ENCODE measurements at places on chromosomes 12 and 14.
A peak's percentile ranks its signal among the peaks of the same experiment; 100 is the strongest.

- H3K36me3 ChIP-seq: peaks cover 44% of the 10 kb centered on the region
- DNase-seq: no peak
- no peaks in the 10 kb centered on the region for H3K27me3 ChIP-seq
These were observed 18.1 kb downstream of the RAB21 start for GRCh38 chr12:71772735-71773134.

DNA sequence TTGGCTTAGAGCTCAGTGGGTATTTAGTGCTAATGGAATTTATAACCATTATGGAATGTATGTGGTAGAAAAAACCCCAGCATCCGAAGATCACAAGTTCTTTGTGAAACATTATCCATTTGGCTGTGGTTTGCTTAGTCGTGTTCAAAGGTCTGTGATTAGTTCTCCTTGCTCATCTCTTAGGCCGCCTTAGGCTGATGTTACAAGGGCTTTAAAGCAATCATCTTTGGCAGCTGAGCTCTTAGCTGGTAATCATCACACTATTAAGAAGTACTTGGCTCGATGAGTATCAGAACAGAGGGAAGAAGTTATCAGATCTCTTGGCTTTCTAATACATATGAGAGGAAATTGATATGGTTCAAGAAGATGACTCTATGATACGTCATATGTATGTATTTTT is 124.1 kb upstream of the E2F7 start:
- H3K27me3 ChIP-seq: no peaks in the 10 kb centered on the region
- no peak overlapping the region for H3K4me3 ChIP-seq
- no peaks in the 10 kb centered on the region for H3K36me3 ChIP-seq

GRCh38 chr12:10362325-10362724 is 27.5 kb downstream of the KLRK1 start:
- peaks cover 8% of the 10 kb centered on the region for H3K4me1 ChIP-seq
- DNase-seq: no peak
- H3K4me3 ChIP-seq: no peak overlapping the region
- peaks cover 2% of the 10 kb centered on the region for H3K36me3 ChIP-seq
- H3K27ac ChIP-seq: no peak overlapping the region

DNA sequence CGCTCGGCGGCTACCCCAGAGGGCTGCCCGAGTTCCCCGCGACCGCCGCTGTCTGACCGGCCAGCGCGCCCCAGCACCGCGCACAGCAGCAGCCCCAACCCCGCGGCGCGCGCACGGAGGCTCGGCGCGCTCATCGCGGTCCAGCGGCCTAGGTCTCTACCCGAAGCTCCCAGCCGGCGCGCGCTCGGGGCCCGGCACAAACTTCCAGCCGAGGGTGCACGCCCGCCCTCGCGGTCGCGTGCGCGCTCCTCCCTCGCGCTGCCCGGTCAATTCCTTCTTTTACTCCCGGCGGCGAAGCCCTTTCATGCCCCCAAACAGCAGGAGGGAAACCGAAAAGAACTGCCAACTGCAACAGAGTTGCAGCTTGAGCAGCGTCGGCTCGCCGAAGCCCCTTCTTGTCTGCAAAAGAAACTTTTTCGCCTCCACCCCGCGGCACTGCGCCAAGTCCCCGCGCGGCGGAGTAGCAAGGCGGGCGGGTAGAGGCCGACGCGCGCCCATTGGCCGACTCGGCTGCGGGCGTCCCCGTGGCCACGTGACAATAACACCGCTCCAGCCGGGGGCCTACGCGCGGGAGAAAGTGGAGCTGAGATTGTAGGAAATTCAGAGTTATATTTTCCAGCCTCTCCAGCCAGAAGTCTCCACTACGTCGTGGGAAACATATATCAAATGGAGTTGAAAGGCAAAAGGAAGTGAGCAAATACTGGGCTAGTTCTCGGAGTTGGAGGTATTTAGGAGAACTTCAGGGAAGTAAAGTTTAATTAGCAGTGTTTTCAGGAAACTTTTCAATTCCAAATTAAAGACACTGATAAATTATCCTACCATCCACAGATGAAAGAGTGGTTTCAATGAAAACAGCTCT is at the start of gene LRIG3:
Gene LRIG3 (minus strand): TSS at position 403 of the 859 bp plus-strand sequence. CDS start 269 bp downstream, at position 134.
- peaks cover 26% of the 10 kb centered on the region for H3K27me3 ChIP-seq
- no peak within 1 kb of the TSS for H3K27ac ChIP-seq
- H3K36me3 ChIP-seq: no peaks in the 10 kb centered on the region
- H3K4me1 ChIP-seq: peaks cover 3% of the 10 kb centered on the region

GRCh38 chr12:122875590-122876220 is 20.2 kb downstream of the VPS37B start:
- peak overlapping the region; percentile 61 for H3K27ac ChIP-seq
- peaks cover 41% of the 10 kb centered on the region for H3K36me3 ChIP-seq
- DNase-seq: peak; percentile 23
- H3K4me3 ChIP-seq: no peak overlapping the region

- H3K36me3 ChIP-seq: peaks cover 48% of the 10 kb centered on the region
- no peak overlapping the region for H3K27ac ChIP-seq
- no peaks in the 10 kb centered on the region for H3K27me3 ChIP-seq
- H3K4me3 ChIP-seq: no peak overlapping the region
- peaks cover 9% of the 10 kb centered on the region for H3K4me1 ChIP-seq
These were observed 29.1 kb downstream of the MTHFD1 start for GRCh38 chr14:64417055-64417770.

DNA sequence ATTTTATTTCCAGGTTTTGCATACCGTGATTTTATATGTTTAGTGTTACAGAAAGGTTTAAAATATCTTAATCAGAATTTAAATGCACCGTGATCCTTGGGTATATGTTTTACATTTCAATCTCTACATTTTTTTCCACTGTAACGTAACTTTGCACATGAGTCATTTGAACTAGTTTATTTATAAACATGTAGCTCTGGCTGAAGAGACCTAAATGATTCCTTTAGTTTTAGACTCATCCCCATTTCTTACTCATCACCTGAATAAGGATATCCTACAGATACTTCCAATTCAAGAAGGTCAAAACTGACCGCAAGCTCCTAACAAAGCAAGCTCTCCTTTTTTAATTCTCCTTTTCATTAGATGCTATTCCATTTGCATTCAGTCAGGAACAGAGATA is 42.7 kb upstream of the SLC6A15 start:
- H3K4me1 ChIP-seq: no peaks in the 10 kb centered on the region
- no peaks in the 10 kb centered on the region for H3K36me3 ChIP-seq
- H3K27ac ChIP-seq: no peak overlapping the region
- no peak for DNase-seq
- no peak overlapping the region for H3K4me3 ChIP-seq

GRCh38 chr14:68000511-68000910 is 180.9 kb downstream of the RAD51B start:
- no peak overlapping the region for H3K4me3 ChIP-seq
- DNase-seq: no peak
- H3K27ac ChIP-seq: no peak overlapping the region

DNA sequence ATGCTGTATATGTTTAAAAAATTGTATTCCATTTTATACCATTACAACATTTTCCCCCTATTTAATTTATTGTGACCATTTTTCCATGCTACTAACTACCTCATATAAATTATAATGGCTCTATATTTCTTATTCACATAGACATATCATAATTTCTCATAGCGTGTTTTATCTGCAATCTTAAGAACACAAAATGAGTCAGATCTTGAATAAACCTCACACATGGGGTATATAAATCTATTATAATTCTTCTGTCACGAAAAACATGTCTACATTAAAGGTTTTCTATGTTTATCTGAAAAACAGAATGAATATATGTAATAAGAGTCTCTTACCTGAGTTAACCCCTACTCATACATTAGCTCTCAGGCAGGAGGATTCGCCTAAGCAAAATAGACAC is 50.5 kb upstream of the ERGIC2 start:
- no peaks in the 10 kb centered on the region for H3K36me3 ChIP-seq
- no peak overlapping the region for H3K27ac ChIP-seq
- DNase-seq: no peak
- no peaks in the 10 kb centered on the region for H3K4me1 ChIP-seq

DNA sequence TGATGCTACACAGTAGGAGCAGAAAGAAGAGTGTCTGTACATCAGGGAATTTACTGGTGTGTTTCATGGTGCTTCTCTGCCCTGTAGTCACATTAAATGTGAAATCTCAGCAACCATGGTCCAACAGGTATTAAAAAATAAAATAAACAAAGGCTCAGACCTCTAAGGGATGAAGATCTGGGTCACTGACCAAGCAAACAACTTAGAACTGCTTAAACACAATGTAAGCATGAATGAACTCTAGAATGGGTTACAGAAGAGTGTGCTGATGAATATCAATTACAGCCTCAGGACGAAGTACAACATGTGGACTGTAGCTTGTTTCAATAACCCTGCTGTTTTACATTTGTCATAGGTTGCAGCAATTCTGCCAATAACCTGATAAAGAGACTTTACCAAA is 47.4 kb downstream of the SLC35F4 start:
- no peaks in the 10 kb centered on the region for H3K27me3 ChIP-seq
- no peak overlapping the region for H3K27ac ChIP-seq
- H3K4me3 ChIP-seq: no peak overlapping the region
- no peaks in the 10 kb centered on the region for H3K36me3 ChIP-seq

- no peak for DNase-seq
- H3K27ac ChIP-seq: no peak overlapping the region
- no peaks in the 10 kb centered on the region for H3K27me3 ChIP-seq
- H3K4me1 ChIP-seq: no peaks in the 10 kb centered on the region
These were observed 784.1 kb upstream of the TBX3 start for GRCh38 chr12:115468087-115468510.

DNA sequence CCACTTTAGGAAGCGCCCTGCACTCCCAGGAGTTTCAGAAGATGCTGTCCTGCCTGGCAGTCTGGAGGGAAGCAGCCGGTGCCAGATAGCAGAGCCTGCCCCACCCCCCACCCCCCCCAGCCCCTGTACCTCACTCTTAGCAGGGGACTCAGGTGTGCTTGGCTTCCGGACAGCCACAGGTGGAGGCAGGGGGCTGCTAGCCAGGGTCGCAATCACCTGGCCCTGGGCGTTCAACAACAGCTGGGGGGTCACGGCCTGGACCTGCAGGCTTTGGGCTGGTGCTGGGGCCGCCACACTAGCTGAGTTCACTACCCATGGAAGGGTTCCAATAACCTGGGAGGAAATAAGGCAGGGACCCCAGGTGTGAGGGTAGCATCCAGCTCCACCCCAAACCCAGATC is 22.0 kb downstream of the POU6F1 start:
- H3K4me1 ChIP-seq: no peaks in the 10 kb centered on the region
- no peak overlapping the region for H3K4me3 ChIP-seq
- no peak for DNase-seq

GRCh38 chr12:18470251-18470650 is 208.9 kb downstream of the PIK3C2G start:
- no peaks in the 10 kb centered on the region for H3K27me3 ChIP-seq
- H3K36me3 ChIP-seq: no peaks in the 10 kb centered on the region
- H3K4me1 ChIP-seq: no peaks in the 10 kb centered on the region
- H3K4me3 ChIP-seq: no peak overlapping the region

DNA sequence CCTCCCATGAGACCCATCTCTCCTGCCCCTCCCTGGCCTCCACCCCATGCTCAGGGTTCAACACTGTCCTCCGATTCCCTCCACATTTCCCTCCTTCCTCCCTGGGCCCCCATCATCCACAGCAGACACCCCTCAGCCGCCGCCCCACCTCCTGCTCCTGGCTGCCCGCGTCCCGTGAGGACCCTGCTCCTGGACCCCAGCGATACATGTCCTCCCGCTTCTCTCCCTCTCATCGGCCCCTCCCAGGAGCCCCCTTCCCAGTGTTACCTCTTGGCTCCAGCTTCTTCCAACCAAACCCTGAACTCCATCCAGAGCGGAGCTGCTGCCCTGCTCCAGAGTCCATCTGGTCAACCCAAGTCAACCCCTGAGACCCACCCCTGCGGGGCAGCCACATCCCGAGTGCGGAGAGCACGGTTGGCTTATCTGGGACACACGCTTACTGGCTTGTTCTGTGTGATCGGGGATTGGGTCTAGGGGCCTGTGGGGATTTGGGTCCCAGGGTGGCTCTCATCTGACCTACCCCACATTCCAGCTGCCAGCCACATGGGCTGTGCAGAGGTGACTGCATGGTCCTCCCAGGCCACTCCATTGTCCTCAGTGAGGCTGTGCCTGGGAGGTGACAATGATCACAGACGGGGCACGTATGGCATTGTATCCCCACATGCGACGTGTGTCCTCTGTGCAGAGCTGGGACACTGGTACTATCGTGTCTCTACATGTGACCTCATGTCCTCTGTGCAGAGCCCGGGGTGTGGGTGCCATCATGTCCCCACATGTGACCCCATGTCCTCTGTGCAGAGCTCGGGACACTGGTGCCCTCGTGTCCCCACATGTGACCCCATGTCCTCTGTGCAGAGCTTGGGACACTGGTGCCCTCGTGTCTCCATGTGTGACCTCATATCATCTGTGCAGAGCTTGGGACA is 333.6 kb downstream of the ADGRD1 start:
- no peak overlapping the region for H3K27ac ChIP-seq
- H3K27me3 ChIP-seq: no peaks in the 10 kb centered on the region
- no peaks in the 10 kb centered on the region for H3K36me3 ChIP-seq
- no peak for DNase-seq

DNA sequence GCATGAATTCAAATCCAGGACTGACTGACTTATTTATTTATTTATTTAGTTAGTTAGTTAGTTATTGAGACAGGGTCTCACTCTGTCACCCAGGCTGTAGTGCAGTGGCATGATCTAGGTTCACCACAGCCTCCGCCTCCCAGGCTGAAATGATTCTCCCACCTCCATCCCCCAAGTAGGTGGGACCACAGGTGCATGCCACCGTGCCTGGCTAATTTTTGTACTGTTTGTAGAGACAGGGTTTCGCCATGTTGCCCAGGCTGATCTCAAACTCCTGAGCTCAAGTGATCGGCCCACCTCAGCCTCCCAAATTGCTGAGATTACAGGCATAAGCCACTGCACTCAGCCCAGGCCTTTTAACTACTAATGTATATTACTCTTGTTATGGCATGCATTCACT is 36.0 kb downstream of the BTG1 start:
- no peak overlapping the region for H3K27ac ChIP-seq
- DNase-seq: no peak
- H3K4me1 ChIP-seq: peaks cover 73% of the 10 kb centered on the region
- H3K4me3 ChIP-seq: no peak overlapping the region
- H3K36me3 ChIP-seq: peaks cover 9% of the 10 kb centered on the region

Measured in activated naive CD4-positive, alpha-beta T cell treated with anti-CD3 and anti-CD28 coated beads, Interleukin-2, amount 10 ng/mL, durations not matched to agents 7 days and 5 days (primary cell).